Stimulated activated CD4-positive, alpha-beta T cell treated with anti-CD3 and anti-CD28 coated beads, Interleukin-1b, Interleukin-23, amount 100 ng/mL, for 4 hours (primary cell): ENCODE measurements at places on chromosomes 4 and X.

GRCh38 chr4:56240554-56241174, 146.6 kb downstream of the AASDH start:
- no peak for DNase-seq

- no peak for DNase-seq
Observed at GRCh38 chrX:116272322-116272721, 101.8 kb downstream of the AGTR2 start.

DNA sequence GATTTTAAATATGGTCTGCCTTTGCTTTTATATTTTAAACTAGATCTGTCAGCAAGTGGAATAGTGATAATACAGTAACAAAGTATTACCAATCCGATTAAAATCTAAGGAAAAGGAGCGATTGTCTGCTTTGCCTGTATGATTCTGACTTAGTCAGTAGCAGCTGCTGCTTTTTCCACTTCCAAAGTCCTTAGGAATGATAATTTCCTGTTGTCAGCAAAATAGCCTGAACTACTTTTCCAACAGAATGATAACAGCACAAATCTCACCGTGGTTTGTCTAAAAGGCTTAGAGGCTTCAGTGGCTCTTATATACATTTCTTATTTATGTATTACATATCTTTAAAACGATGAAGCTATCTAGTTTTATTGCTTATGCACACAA, 290.0 kb downstream of the ANK2 start:
- no peak for DNase-seq

- DNase-seq, result no peak
Observed at GRCh38 chr4:2168469-2169319, 73.2 kb downstream of the HAUS3 start.

DNA sequence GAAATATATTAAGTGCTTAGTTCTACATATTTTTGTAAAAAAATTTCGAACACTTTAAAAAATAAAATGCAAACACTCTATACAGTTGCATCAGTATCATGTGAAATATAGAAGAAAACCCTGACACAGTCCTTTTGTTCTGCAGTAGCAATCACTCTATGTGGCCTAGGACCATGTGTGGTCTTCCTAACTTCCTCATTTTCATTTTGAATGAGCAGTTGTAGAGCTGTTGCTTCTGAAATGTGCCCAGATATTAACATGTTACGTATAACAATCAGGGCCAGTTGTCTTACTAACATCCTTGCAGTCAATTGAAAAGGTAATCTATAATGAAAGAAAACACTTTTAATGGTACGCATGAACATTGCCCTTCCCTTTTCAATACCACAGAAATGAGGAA, 107.9 kb downstream of the ZNF827 start:
- DNase-seq, result no peak

- DNase-seq, result no peak
Observed at GRCh38 chrX:125444659-125445058, 125.0 kb downstream of the TEX13C start.

GRCh38 chrX:119292445-119292844, 56.4 kb downstream of the PGRMC1 start:
- DNase-seq, result no peak

GRCh38 chr4:8439914-8440491, 520 bp downstream of the ACOX3 start:
- DNase-seq, result no peak

- DNase-seq, result no peak
Observed at GRCh38 chr4:111466811-111467604, 678.2 kb upstream of the FAM241A start.

GRCh38 chrX:70289168-70289792, 447 bp downstream of the PDZD11 start:
- no peak for DNase-seq

DNA sequence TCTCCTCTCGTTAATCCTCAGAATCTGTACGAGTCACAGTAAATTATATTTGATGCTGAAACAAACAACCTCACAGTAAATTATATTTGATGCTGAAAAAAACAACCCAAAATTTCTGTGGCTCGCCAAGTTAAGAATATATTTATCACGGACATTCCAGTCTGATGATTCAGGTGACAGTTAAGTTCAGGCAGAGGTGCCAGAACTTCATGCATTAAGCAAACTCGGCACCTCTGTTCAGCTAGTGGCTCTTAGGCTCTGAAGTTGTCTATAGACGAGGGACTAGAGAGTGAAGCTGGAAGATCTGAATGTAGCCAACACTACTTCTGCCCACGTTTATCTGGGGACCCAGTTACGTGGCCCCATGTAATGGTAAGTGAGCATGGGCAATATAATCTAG, 132.2 kb upstream of the AGA start:
- DNase-seq, result no peak

GRCh38 chr4:1723131-1723801, 1.9 kb downstream of the TACC3 start:
- no peak for DNase-seq

DNA sequence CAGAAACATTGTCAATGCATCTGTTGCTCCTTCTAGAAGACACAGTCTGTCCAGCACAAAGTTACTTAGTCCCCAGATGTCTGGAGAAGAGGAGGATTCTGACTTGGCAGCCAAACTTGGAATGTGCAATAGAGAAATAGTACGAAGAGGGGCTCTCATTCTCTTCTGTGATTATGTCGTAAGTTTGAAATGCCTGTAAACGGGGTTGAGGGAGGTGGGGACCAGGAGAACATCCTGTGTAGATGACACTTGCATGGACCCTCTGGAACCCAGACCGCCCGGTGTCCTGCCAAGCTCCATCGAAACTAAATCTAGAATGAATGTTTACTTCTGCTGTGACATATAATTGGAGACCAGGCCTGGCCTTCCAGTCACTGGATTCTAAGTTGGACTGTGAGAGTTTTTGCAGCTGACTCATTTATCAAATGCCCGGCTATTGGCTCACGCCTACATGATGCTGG, 45.0 kb upstream of the MSANTD1 start:
- DNase-seq, result no peak

DNA sequence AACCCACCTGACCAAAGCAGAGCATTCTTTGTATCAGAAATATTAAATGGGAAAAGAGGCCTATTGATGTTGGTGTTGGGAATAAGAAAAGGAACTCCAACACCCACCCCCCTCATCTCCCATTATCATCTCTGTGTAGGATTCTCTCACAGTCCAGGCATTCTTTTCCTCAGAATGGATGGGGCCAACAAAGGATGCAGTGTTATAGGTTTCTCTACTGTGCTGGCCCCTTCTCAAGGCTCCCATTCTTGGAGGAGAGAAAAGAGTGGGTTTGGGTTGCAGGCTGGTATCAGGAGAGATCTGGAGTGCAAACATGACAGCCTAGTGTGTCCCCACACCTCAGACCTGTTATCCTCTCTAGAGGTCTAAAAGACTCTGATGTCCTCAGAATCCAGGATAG, 59.6 kb downstream of the UGT8 start:
- no peak for DNase-seq

GRCh38 chrX:17654116-17654515, 83.2 kb upstream of the SCML1 start:
- DNase-seq, result peak; percentile 30

- DNase-seq, result no peak
Observed at GRCh38 chr4:75101906-75102786, 169.2 kb downstream of the PARM1 start.

- DNase-seq, result no peak
Observed at GRCh38 chrX:126655061-126655460, 102.4 kb upstream of the DCAF12L1 start.

DNA sequence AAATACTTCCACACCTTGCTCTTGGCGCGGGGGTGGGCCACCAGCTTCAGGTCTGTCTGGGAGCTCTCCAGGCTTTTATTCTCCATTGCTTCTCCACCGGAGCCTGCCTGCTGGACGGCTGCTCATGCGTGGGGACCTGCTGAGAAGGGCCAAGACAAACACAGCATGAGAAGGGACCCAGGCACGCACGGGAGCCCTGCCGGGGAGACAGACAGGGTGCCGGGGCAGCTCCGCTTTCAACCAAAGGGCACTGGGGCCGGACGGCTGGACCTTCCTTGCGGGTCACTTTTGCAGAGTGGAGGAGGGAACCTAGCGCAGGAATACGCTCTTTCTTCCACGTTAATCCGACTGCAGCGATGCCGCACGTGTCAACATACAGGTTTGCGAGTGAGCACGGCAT, 10.1 kb downstream of the DHRSX start:
- no peak for DNase-seq

GRCh38 chr4:77194366-77194765, 37.4 kb downstream of the CCNG2 start:
- DNase-seq, result no peak

- DNase-seq, result no peak
Observed at GRCh38 chr4:99379571-99379970, 27.0 kb upstream of the ADH1C start.
